ENCODE measurements at places on chromosomes 2 and 18.

DNA sequence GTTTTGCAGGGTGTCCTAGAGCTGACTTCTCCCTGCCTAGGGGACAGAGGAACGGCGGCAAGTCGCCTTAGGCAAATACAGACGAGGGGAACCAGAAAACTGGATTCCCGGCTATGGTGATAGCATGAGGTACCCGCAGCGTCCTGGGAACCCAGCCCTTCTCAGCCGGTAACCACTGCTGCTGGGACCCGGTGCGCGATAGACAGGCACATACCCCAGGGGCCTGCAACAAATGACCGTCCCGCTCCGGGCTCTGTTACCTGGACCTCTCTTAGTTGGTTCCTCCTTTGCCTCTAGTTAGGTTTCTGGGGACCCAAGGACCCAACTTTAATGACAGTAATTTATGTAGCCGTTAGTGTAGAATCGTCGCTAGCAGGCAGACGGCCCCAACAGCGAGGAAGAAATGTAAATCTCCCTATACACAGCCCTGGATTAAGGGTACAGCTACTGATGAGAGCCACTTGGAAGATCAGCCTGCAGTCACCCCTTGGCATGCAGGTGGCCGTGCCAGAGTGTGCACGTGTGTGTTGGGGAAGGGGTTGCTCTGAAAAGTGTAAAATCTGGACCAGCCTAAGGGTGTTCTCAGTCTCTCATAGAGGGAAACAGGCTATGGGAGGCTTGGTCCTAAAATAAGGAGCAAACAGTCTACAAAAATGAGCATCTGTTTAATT lies 819 bp upstream of the SERPINE2 start:
- DNase-seq = no peak

- no peak for DNase-seq
Measured at GRCh38 chr18:27382567-27383216, 197.6 kb upstream of the CHST9 start.

DNA sequence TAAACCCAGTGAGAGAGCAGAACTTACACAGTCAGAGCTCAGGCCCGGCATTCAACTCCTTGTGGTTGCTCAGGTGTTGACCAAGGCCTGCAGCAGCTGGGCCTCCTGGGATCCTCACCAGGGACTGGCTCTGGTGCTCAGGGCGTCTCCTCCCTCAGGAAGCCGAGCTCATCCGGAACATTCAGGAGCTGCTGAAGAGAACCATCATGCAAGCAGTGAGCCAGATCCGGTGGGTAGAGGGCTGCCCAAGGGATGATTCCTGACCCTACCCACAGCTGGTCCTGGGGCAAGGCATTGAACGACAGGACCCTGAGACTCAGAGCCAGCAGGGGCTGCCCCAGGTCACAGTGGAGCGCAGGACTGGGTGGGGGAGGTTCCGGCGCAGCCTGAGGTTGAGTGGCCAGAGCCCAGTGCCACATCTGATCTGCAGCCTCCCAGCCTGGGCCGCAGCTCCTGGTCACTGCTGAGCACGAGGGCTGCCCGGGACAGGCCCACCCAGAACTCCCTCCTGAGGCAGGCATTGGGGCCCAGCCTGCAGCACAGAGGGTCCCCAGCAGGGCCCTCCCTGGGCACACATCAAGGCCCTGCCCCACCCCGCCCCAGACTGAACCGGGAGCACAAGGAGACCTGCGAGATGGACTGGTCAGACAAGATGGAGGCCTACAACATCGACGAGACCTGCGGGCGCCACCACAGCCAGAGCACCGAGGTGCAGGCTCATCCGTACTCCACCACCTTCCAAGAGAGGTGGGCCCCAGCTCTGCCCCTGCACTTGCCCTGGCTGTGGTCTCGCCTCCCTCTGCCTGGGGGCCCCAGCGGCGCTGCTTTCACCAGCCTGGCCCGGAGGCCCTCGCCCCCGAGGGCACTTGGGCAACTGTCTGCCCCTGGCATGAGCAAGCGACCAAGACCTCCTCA lies 2.4 kb downstream of the TEKT4 start:
- DNase-seq = no peak

GRCh38 chr2:135225781-135226180 lies 173.7 kb downstream of the RAB3GAP1 start:
- no peak for DNase-seq

All from NCI-H2107 (cell line).